Caki2 (cell line): ENCODE measurements at places on chromosomes 13 and 19.

DNA sequence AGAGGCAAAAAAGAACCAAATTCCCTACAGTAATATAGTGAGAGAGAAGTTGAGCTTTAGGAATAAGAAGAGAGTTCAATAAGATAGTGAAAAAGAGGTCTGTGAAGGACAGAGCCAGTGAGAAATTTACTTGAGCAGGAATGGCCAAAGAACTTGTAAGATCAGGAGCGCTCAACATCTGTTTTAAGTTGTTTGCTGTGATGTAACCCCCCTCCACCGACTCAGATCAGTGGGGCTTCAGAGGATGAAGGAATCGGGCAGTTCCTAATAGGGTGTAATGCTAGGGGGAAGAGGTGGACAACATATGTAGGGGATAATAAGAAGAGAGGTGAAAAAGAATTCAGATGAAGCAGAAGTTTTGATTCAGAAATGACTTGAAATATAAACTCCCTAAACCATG lies 85.3 kb upstream of the FNDC3A start:
- no peak for DNase-seq

GRCh38 chr19:8575467-8575997 lies 1.7 kb downstream of the MYO1F start:
- peak; percentile 23 for DNase-seq

GRCh38 chr19:51158474-51159129 lies 16.5 kb downstream of the SIGLEC7 start:
- peak; percentile 38 for DNase-seq

GRCh38 chr19:10226021-10226375 lies 5.1 kb downstream of the S1PR2 start:
- DNase-seq = no peak

DNA sequence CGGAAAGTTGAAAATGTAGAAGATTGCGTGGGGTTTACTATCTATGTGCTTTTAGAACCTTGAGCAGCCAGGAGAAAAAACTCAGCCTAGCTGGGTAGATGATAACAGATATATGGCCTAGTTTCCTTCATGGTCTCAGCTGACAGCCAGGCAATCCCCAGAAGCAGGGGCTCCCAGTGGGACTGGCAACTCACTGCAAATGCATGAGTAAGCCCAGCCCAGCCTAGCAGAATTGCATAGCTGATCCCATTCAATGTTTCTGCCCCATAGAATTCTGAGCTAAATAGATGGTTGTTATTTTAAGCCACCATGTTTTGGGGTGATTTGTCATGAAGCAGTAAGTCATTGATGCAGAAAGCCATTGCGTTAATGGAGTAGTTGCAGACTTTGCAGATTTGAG lies 108.5 kb downstream of the ERCC5 start:
- no peak for DNase-seq

DNA sequence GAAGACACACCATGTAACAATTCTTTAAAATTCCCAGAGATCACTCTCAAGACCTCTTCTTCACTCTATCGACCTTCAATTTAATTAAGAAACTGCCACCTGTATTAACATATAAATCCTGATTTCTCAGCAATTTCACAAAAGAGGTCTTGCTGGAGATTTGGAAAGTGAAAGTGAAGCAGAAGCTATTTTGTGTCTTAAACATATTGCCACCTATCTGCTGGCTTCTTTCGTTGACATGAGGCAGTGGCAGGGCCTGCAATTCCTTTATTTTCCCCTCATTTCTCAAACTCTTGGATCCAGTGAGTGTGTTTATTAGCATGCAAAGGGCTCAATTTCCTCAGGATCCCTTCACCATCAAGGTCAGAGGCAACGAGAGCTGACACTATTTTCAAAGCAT lies 780.2 kb upstream of the SLITRK1 start:
- DNase-seq = no peak

DNA sequence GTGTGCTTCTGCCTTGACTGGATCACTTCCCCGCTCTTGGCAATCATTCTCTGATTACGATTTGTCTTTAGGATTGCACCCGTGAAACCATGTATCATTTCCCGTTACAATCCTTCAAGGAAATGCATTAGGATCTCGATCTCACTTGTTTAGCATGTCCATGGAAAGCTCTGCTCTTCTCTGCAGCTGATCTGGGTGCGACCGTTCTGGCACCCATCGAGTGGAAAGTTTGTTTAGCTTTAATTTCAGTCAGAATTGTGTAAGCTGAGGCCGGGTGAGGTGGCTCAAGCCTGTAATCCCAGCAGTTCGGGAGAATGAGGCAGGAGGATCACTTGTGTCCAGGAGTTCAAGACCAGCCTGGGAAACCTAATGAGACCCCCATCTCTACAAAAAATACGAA lies 30.9 kb downstream of the NUMBL start:
- no peak for DNase-seq

DNA sequence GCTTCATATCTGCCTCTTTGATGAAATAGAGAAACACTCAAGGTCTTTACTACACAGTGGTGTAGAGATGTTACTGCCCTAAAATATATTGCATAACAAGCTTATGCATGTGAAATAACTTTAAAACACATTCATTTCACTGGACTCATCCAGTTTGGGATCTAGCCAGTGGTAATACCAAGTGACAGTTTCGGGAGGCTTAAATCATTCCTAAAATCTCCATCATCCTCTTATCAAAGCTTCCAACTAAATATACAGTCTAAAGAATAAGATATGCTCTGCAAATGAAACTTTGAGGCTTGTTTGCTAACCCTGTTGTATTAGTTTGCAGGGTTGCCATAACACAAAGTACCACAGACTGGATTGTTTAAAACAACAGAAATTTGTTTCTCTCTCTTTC lies 52.8 kb downstream of the THSD1 start:
- no peak for DNase-seq

- peak; percentile 73 for DNase-seq
Observed at GRCh38 chr13:101018720-101019119, 344.1 kb upstream of the TMTC4 start.

- no peak for DNase-seq
Observed at GRCh38 chr19:1632462-1633268, 19.8 kb downstream of the TCF3 start.

DNA sequence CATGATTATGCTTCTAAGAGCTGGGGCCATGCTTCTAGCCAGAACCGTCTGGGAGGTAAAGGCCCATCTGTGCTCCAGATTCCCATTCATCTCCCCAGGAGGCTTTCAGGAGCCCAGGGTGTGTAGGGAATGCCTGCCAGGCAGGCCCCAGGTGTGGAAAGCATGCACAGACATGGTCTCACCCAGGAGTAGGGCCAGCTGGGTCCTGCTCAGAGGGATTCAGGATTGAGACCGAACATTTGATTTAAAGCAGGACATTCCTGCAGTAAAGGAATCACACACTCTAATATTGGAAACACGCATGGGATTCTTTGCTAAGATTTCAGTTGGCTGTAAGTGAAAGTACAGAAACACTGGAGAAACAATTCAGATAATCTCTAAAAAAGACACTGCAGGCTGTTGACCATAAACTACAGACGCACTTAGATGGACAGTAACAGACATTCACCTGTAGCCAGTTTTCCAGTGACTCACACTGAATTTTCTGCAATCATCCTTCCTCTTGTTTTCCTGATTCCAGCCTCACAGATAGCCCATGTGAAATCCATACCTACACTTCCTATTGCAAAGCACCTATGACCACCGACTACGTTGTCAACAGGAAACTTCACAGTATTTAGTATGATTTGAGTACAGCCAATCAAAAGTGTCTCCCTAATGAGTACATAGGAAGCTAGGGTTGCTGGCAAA lies 257.8 kb downstream of the TBC1D4 start:
- no peak for DNase-seq

DNA sequence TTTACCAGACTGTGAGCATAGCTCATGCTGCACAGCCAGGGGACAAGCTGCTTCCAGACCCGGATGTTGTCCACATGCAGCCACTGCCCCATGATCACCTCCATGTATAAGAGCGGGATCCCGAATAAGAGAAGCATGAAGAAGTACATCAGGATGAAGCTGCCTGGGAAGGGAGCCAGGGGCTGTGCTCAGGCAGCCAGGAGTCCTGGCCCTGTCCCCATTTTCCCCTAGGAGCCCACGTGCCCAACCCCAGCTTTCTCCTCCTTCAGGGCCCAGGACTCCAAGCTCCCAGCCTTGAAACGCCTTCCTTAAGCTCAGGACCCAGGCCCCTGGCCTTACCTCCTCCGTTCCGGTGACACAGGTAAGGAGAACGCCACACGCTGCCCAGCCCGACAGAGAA lies 69.3 kb downstream of the SLC6A16 start:
- DNase-seq = no peak

DNA sequence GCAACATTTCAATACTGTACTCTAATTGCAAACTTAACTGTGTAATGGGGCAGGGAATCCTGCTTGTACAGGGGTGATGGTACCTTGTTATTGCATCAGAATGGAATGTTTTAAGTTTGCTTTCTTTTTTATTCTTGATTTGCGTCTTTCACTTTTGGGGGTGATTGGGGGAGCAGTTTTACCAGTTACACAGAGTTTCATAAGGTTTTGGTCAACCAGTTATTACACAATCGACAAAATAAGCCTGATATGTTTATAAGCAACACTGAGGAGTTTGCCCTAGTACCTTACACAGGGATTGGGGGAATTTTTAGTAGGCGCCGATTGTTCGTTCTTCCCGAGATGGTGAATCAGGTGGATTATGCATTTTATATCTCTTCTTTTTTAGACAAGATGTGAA lies 2.7 kb downstream of the KLF5 start:
- DNase-seq = peak; percentile 41

- peak; percentile 2 for DNase-seq
Observed at GRCh38 chr13:26112843-26113242, 61.0 kb upstream of the SHISA2 start.

GRCh38 chr13:24218977-24219376 lies 58.5 kb downstream of the SPATA13 start:
- no peak for DNase-seq

DNA sequence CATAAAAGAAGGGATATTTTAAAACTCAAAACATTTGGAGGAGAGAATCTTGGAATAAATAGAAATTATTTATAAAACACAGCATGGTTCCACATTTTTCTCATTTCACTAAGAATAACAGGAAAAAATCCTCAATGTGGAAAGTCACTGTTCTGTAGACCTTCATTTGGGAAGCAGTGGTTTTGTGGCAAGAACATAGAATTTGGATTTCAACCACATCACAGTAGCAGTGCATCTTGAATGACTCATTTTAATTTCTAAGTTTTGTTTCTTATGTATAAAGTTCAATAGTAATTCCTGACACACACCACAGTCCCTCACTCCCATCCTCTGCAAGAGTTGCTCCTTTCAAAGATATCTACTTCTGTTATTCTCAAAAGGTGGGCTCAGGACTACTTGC lies 264.0 kb downstream of the ENOX1 start:
- no peak for DNase-seq

DNA sequence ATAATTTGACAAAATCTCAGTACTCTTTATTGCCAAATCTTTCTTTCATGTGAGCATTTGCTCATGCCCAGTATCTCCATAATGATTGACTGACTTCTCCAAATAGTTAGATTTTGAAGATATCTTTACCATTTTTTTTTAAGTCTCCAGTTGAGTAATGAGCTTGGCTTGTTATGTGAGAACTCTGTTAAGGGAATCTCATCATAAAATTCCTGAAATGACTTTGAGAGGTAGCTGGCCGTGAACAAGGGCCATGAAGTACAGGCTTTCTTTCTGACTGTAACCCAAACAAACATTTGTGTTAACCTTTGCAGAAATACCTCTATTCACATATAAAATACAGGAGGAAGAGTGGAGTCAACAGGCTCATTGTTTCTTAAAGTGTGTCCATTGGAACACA lies 449.7 kb downstream of the IRS2 start:
- peak; percentile 35 for DNase-seq
